ENCODE measurements at places on chromosomes 7 and 10.

- no peak for DNase-seq
Observed at GRCh38 chr10:22453948-22454591, 108.8 kb downstream of the SPAG6 start.

GRCh38 chr7:34430456-34430855 is 227.6 kb upstream of the NPSR1 start:
- no peak for DNase-seq

DNA sequence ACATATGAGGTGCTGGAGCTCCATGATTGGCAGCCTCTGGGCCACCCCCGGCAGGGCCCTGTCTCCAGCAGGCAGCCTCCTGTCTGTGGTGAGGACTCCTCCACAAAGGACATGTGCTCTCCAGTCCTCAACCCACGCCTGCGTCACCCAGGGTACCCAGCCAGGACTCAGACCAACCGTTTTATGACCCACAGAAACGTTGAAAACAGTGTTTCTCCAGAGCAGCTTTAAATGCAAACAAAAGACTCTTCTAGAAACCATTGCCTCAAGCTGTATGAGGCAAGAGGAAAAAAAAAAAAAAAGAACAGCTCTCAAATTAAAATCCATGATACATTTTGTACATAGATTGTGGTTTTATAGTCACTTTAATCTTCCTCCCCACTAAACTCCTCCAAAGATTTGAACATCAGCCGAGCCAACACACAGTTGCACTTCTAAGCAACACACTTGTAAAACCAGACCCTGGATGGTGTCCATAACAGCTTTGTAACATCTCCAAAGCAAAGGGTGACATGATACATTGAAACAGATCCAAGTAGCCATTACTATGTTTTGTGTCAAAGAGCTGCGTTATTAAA is 175.0 kb upstream of the LYZL2 start:
- no peak for DNase-seq

- no peak for DNase-seq
Observed at GRCh38 chr7:16982640-16983350, 101.0 kb upstream of the AGR3 start.

DNA sequence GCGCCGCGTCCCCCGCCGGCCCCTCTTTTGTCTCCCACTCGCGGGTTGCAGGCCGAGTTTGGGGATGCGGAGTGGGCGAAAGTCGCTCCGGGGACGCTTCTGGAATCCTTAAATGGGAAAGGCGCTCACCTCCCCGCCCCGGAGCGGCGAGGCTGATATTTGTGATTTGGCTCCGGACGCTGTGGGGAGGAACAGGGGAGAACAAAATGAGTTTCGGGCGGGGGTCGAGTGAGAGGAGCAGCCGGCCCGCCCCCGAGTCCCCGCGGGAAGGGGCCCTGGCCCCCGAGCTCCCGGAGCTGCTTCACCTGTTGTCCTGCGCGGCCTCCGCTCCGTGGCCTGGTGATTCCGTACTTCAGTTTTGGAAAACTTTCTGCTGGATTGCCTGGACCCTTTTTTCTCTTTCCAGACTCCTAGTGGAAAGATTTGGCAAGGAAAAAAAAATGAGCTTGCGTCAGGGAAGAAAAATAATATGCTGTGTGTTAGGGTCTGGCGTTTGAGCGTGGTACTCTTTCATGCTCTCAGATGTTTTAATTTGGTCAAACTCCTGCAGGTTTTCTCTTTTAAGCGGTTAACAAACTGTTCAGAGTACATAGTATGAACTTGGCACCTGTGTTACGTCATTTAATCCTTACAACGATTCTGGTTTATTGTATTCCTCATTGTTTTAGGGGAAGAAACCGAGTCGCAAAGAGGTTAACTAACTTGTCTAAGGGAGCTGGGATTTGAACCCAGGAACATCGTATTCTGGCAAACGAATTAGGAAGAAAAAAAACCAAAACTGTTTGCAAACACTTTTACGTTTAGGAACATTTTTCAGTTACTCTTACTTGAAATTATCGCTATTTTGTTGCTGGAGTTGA is 924 bp downstream of the BMPR1A start:
- DNase-seq, result peak; percentile 11

- no peak for DNase-seq
Observed at GRCh38 chr7:90384433-90384832, 18.8 kb upstream of the CLDN12 start.

Data from stimulated activated CD4-positive, alpha-beta T cell treated with anti-CD3 and anti-CD28 coated beads, Interleukin-1b, Interleukin-23, amount 100 ng/mL, for 1 hour (primary cell).